Ascending aorta (tissue), 2 donors: ENCODE measurements at places on chromosomes 3 and 15. TPM values are rescaled to one million over a fixed set of nuclear protein-coding genes. Genes with fewer than 3 reads are reported as not detected.

Gene MAP6D1
- not detected for total RNA-seq

Gene C3orf20
- total RNA-seq: not detected

Gene SIDT1
- total RNA-seq: not detected

Gene ZNF660
- 0.43 TPM for total RNA-seq

Gene SSUH2
- not detected for total RNA-seq

Gene CLDN16
- not detected for total RNA-seq
